ENCODE measurements at places on chromosomes 13 and 19.
A peak's percentile ranks its signal among the peaks of the same experiment; 100 is the strongest.

DNA sequence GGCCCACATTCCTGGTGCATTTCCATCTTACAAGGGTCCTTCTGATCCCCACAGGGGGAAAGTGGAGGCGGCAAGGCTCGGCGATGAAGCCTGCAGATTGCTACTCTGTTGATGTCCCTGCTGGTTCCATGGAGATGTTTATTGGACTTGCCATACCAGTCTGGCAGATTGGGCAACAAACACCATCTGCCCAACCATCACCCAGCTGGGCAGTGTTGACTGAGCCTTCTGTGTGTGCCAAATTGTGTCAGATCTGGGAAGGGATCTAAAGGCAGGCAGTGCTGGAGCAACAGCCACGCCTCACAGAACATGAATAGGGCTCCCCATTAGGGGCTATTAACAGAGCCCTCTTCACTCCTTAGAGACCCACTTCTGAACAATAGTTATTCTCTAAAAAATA lies 35.0 kb downstream of the FLT1 start:
- peak; percentile 31 for DNase-seq

DNA sequence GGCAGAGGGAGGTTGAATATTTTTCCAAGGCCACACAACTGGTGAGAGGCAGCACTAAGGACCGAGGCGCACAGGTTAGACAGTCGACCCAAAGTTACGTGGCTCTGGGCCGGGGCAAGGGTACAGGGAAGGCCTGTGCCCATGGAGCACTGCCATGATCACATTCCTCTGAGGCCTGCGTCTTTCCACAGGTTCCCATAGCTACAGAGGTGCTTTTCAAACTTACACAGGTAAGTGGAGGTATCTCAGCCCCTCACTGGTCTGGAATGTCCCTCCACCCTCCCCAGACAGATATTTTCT lies 814 bp downstream of the ZNF211 start:
- DNase-seq, result no peak

DNA sequence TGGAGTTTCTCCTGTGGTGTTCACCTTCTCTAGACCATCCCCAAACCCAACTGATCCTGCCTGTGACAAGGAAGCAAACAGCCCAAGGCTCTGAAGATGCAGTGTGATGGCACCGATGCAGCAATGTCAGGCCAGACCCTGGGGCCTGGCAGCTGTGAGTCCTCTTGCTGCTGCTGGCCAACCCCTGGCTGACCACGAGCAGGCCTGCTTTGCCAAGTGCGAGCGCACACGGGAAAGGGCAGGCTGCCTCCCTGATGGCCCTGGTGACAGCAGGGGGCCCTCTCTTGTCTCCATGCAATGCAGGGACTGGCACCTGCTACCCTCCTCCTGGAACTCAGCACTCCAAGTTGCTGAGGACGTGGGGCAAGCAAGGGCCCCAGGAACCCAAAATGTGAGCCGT lies 5.4 kb upstream of the VSTM2B start:
- DNase-seq, result no peak

GRCh38 chr13:78826936-78827335 lies 168.0 kb upstream of the OBI1 start:
- no peak for DNase-seq

DNA sequence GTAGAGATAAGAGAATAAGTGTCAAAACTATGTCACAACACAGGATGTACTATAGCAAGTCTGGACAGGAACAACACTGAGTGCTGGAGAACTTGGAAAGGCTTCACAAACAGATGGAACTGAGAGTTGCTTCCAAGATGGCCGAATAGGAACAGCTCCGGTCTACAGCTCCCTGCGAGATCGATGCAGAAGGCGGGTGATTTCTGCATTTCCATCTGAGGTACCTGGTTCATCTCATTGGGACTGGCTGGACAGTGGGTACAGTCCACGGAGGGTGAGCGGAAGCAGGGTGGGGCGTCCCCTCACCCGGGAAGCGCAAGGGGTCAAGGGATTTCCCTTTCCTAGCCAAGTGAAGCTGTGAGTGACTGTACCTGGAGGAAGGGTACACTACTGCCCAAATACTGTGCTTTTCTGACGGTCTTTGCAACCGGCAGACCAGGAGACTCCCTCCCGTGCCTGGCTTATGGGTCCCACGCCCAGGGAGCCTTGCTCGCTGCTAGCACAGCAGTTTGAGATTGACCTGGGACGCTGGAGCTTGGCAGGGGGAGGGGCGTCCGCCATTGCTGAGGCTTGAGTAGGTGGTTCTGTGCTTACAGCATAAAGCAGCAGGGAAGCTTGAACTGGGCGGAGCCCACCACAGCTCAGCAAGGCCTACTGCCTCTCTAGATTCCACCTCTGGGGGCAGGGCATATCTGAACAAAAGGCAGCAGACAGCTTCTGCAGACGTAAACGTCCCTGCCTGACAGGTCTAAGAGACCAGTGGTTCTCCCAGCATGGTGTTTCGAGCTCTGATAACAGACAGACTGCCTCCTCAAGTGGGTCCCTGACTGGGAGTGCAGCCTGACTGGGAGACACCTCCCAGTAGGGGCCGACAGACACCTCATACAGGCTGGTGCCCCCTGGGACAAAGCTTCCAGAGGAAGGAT lies 46.0 kb downstream of the USP12 start:
- DNase-seq, result no peak

GRCh38 chr19:1563251-1563650 lies 4.9 kb downstream of the MEX3D start:
- DNase-seq, result no peak

- no peak for DNase-seq
Observed at GRCh38 chr19:4386041-4386782, 14.1 kb downstream of the SH3GL1 start.

DNA sequence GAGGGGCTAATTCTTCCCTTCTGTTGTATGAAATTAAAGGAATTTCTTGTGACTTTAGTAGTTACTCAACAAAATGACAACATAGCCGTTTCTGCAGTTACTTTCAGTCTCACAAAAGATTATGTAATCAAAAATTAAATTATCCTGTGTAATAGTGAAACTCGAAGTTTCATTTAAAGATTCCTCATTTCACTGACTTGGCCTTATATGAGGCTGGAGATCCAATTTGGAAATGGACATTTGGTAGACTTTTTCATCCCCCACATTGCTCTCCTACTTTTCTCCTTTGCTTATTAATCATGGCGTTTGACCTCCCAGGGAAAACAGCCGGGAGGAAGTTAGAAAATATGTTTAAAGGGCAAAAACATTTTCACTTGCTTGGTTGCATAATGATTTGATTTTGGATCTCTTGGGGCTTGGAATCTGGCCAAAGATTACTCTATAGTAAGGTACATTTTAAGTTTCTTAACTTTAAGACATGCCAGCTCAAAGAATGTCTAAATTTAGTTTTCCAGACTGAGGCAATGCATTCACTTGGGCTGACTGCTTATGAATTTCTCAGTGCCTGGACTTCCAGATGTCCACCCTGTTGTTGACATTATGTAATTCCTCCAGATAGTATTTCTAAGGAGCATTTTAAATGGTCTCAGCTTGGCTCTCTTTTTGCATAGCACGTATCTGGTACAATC lies 1364.9 kb upstream of the MIR17HG start:
- no peak for DNase-seq

GRCh38 chr13:100514788-100515409 lies 73.7 kb downstream of the GGACT start:
- DNase-seq, result peak; percentile 52

- no peak for DNase-seq
Observed at GRCh38 chr19:5358173-5358800, 17.7 kb upstream of the PTPRS start.

- no peak for DNase-seq
Observed at GRCh38 chr19:19459707-19460251, 54.3 kb downstream of the GATAD2A start.

DNA sequence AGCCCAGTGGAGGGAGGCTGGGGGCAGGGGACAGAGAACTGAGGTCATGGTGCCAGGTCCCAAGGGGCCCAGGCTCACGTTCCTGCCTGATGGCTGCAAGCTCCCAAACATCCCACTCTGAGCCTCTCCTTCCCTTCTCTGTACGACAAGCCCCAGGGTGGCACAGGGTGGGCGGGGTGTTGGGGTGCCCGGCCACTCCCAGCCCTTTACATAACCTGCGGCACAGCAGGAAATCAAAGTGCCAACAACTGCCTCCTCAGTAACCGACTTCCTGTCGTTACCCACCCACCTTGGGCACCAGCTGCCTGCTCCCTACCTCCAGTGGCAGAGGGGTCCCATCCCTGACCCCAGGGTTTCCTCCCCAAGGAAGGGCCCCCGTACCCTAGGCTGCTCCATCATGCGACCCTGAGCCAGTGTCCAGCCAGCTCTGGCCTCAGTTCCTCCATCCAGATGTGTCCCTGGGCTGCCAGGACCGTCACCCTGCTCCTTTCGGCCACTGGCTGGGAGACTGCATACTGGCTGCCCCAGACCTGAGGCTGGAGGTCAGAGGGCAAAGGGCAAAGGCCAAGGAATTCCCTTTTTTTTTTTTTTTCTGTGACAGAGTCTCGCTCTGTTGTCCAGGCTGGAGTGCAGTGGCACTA lies 27.7 kb upstream of the NFIC start:
- no peak for DNase-seq

DNA sequence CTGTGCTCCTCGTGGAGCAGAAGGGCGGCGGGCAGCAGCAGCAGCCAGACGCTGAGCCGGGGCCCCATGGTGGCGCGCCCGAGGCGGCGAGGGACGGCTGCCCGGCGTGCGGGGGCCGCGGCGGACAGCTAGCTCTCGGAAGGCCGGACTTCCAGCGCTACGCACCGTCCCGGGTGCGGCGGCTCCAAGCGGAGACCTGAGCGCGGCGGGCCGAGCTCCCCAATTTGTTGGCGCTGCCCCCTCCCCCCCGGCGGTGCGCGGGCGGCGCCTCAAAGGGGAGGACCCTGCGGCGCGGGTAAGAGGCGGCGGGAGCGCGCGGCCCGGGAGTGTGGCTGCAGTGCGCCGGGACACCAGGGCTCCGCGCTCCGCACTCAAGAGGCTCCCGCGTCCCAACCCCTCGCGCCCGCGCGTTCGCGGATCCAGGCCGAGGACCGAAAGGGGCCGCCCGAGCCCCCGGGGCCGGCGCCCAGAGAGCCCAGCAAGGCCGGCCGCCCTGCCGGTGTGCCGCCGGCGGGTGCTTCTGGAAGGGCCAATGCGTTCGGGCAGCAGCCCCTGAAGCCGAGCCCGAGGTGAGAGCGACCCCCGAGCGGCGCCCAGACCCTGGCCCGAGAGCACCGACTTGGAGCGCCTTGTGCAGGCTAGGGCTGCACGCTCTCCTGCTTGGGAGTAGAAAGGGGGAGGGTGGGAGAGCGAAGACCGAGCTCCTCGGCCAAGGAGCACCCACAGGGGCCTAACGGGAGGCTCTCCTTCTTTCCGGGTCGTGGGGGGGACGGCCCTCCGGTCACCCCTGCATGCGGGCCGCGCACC lies at the start of the genes COL4A1 and COL4A2:
TSS of gene COL4A1 (minus strand) at position 198 of the 807 bp plus-strand sequence. CDS start at position 68, 130 bp downstream.
TSS of gene COL4A2 (plus strand) at position 325 of the 807 bp plus-strand sequence. CDS start 620 bp downstream, outside the sequence.
- peak; percentile 62 for DNase-seq

GRCh38 chr13:52750713-52751112 lies 11.1 kb upstream of the CNMD start:
- DNase-seq, result no peak

- no peak for DNase-seq
Observed at GRCh38 chr19:57192077-57192420, 749 bp downstream of the ZNF264 start.

GRCh38 chr19:47227352-47228167 lies 3.4 kb downstream of the BBC3 start:
- peak; percentile 93 for DNase-seq

- DNase-seq, result peak; percentile 64
Observed at GRCh38 chr19:6476155-6476895, 5.3 kb downstream of the DENND1C start.

DNA sequence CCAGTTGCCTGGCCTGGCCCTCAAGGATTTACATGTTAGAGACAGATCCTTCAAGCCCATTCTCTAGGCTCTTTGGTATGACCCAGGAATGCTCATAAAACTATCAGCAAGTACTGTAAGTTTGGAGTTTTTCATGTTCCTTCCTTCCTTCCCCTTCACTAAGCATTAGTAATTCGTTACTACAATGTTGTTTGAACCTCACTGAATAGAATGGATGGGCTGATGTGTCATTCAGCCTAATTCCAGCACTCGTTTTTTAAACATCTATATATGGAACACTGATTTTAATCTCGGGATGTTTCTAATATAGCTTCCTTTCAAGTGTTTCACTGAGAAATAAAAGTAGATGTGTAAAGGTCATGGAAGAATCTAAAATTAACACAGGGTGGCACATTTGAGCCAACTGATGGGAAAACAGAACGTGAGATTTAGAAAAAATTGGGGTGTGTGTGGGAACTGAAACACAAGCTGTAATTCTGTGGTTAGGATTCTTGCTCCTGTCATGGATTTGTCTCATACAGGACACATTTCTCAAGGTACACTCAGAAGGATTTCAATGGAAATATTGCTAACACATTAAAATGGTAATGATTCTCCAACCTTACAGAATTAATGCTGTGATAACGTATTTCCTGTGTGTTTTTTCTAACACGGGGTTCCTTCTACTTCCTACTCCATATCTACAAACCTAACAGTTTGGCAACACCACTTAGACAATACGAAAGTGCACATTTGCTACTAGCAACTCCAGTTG lies 93.4 kb downstream of the FLT1 start:
- DNase-seq, result no peak

DNA sequence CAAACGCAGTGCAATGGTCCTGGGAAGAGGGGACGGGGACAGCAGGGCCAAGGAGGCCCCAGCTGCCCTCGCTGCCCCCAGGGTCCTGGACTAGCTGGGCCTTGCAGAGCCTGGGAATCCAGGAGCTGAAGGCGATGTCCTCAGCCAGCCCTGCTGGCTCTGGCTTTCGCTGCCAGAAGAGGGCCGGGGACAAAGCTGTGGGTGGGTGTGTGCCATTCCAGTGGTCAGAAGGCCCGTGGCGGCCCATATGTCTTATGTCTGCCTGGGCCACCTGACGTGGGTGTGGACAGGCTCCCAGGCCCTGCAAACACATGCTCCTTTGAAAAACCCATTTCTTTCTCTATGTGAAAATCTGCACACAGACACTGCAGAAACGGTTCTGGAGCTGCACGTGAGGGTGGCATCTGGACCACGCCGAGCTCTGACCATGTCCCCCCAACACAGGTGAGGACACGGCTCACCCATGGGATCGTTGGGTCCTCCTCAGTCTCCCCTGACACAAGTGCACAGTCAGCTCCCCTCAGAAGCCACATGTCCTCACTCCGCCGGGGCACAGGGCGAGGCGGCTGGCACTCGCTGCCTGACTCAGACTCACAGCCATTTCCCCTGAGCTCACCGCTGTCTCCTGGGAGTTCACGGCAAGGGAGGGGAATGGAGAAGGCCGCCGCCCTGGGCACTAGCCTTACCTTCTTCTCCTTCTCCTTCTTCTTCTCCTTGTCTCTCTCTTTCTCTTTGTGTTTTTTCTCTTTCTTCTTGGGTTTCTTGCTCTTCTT lies 16.9 kb downstream of the IZUMO4 start:
- DNase-seq, result no peak

- no peak for DNase-seq
Observed at GRCh38 chr13:64758521-64759244, 2471.5 kb downstream of the PCDH9 start.

- DNase-seq, result no peak
Observed at GRCh38 chr19:15393963-15394362, 14.4 kb upstream of the AKAP8 start.

GRCh38 chr19:15640904-15641597 lies 354 bp downstream of the CYP4F3 start:
- no peak for DNase-seq

- DNase-seq, result no peak
Observed at GRCh38 chr13:34722922-34723321, 219.1 kb upstream of the NBEA start.

Data from DMS53 (cell line).